ENCODE measurements at places on chromosomes 6 and 20. TPM values are rescaled to one million over a fixed set of nuclear protein-coding genes. Genes with fewer than 3 reads are reported as not detected.

TSBP1 gene
- total RNA-seq, result not detected

NUDT3 gene
- total RNA-seq, result 12.7 TPM

LY86 gene
- total RNA-seq, result 13.4 TPM

RHAG gene
- 2.8 TPM for total RNA-seq

RNGTT gene
- total RNA-seq, result 23.2 TPM

IMPG1 gene
- 0.09 TPM for total RNA-seq

SLC44A4 gene
- 0.42 TPM for total RNA-seq

POU3F2 gene
- not detected for total RNA-seq

DNA sequence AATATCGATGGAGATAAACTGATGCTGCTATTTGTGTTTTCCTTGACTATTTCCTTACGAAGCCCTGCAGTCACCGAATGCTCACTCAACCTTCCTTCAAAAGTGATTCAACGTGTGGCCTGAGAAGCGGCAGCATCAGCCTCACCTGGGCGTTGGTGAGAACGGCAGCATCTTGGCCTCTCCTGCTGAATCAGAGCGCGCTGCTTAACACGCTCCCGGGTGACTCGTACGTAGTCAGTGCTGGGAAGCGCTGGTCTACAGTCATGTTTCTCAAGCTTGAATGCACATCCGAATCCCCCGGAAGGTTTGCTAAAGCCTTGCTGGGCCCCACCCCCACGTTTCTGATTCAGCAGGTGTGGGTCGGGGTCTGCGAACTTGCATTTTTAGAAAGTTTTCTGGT, 214.1 kb upstream of the RREB1 start:
- peaks cover 8% of the 10 kb centered on the region for H3K4me1 ChIP-seq
- no peaks in the 10 kb centered on the region for H3K27me3 ChIP-seq
- H3K4me3 ChIP-seq, result no peak overlapping the region
- H3K27ac ChIP-seq, result no peak overlapping the region
- H3K36me3 ChIP-seq, result no peaks in the 10 kb centered on the region

- H3K4me1 ChIP-seq, result peaks cover 26% of the 10 kb centered on the region
- H3K27ac ChIP-seq, result no peak overlapping the region
- H3K4me3 ChIP-seq, result no peak overlapping the region
- no peaks in the 10 kb centered on the region for H3K36me3 ChIP-seq
- no peak for DNase-seq
These were observed 114.7 kb upstream of the BACH2 start for GRCh38 chr6:90411292-90411781.

DNA sequence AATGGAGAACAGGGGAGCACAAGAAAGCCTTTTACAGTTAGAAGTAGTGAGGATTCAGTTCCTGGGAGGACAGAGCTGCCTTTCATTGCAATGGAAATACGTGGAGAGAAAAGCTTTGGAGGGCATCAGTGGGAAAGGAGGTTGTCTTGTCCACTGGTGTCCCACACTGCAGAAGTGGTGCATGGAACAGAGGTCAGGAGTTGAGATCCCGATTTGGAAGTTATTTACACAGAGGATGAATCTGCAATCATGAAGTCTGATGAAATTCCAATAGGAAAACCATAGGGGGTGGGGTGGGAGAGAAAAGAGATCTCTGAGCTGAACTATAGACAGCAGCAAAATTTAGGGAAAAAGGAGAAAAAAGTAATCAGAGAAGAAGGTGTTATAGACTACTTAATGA, 33.6 kb downstream of the ADGRG6 start:
- no peaks in the 10 kb centered on the region for H3K36me3 ChIP-seq
- H3K4me3 ChIP-seq, result no peak overlapping the region
- DNase-seq, result no peak
- peaks cover 9% of the 10 kb centered on the region for H3K4me1 ChIP-seq
- H3K27ac ChIP-seq, result no peak overlapping the region

GRCh38 chr6:20700375-20700774, 166.1 kb downstream of the CDKAL1 start:
- no peaks in the 10 kb centered on the region for H3K36me3 ChIP-seq
- no peaks in the 10 kb centered on the region for H3K27me3 ChIP-seq
- no peak overlapping the region for H3K27ac ChIP-seq
- no peak for DNase-seq
- no peak overlapping the region for H3K4me3 ChIP-seq

DNA sequence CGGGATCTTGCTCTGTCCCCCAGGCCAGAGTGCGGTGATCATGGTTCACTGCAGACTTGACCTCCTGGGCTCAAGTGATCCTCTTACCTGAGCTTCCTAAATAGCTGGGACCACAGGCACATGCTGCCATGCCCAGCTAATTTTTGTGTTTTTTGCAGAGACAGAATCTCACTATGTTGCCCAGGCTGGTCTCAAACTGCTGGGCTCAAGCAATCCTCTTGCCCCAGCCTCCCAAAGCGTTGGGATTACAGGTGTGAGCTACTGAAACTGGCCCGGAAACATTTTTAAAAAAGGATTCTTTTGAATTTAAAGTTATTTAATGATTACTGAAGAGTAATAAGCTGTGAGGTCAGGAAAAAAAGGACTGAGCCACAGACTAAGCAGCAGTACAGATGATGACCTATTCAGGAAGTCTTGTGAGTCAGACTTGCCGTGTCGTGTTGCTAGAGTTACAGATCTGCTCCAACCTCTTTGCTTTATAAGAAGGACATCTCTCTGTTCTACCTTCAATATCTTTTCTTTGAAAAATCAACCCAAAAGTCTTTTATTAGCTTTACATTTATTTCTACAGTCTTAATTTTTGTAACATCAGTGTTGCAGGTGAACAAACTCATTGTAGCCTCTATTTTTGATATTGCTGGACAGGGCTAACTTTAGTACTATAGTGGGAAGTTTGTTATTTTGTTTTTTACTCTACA, 108.7 kb downstream of the NCOA3 start:
- no peak overlapping the region for H3K27ac ChIP-seq
- peaks cover 9% of the 10 kb centered on the region for H3K36me3 ChIP-seq
- DNase-seq, result no peak
- no peaks in the 10 kb centered on the region for H3K4me1 ChIP-seq
- H3K4me3 ChIP-seq, result no peak overlapping the region
- H3K27me3 ChIP-seq, result no peaks in the 10 kb centered on the region

- no peak overlapping the region for H3K4me3 ChIP-seq
- H3K4me1 ChIP-seq, result no peaks in the 10 kb centered on the region
- no peak for DNase-seq
- no peaks in the 10 kb centered on the region for H3K36me3 ChIP-seq
- peaks cover 24% of the 10 kb centered on the region for H3K27me3 ChIP-seq
These were observed 173.1 kb downstream of the TFAP2C start for GRCh38 chr20:56801971-56802755.

- H3K27ac ChIP-seq, result no peak overlapping the region
- no peaks in the 10 kb centered on the region for H3K27me3 ChIP-seq
- H3K4me3 ChIP-seq, result no peak overlapping the region
- H3K4me1 ChIP-seq, result peaks cover 50% of the 10 kb centered on the region
These were observed 158.8 kb downstream of the JARID2 start for GRCh38 chr6:15404685-15404980.

GRCh38 chr20:16898433-16898832, 150.3 kb downstream of the OTOR start:
- H3K4me3 ChIP-seq, result no peak overlapping the region
- H3K36me3 ChIP-seq, result no peaks in the 10 kb centered on the region
- no peak for DNase-seq
- no peaks in the 10 kb centered on the region for H3K4me1 ChIP-seq

- no peak overlapping the region for H3K27ac ChIP-seq
- DNase-seq, result no peak
- H3K36me3 ChIP-seq, result no peaks in the 10 kb centered on the region
- H3K4me3 ChIP-seq, result no peak overlapping the region
These were observed 759.2 kb upstream of the ADGRB3 start for GRCh38 chr6:67875877-67876383.

DNA sequence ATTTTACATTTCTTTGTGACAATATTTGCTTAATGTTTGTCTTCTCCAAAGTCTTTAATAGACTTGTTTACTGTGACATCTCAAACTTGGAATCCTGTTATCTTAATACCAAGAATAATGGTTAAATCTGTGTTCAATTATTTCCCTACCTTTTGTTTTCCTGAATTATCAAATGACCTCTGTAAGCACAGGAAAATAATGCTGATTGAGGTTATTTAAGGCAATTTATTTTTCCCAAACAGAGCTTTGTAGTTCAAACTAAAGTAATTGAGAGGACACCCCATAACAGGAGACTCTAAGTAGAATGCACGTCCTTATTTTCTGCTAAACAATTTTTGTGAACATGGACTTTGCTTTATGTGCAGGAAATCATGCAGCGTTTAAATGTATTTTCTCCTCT, 195.0 kb downstream of the BTBD3 start:
- no peak overlapping the region for H3K27ac ChIP-seq
- H3K27me3 ChIP-seq, result no peaks in the 10 kb centered on the region
- no peaks in the 10 kb centered on the region for H3K4me1 ChIP-seq
- H3K36me3 ChIP-seq, result no peaks in the 10 kb centered on the region

- H3K4me1 ChIP-seq, result peaks cover 9% of the 10 kb centered on the region
- H3K27ac ChIP-seq, result no peak overlapping the region
- DNase-seq, result no peak
- peaks cover 19% of the 10 kb centered on the region for H3K36me3 ChIP-seq
These were observed 639 bp upstream of the TULP4 start for GRCh38 chr6:158311626-158312025.

DNA sequence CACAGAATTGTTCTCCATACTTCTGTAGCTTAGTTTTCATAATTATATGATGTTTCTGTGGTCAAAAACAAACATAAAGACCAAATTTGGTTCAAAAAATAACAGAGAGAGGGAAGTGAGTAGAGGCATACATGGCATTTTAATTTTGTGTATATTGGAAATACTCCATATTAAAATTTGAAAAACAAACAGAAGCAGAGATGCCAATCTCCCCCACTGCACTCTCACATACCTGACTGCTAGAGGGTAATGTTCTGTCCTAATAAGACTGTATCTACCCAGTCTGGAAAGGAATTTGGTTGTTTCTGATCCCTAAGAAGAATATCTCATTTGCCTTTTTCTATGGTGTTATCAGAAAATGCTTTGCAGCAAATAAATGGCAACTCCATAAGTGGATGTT, 959.0 kb upstream of the FLRT3 start:
- no peaks in the 10 kb centered on the region for H3K27me3 ChIP-seq
- no peak overlapping the region for H3K27ac ChIP-seq
- no peaks in the 10 kb centered on the region for H3K4me1 ChIP-seq
- DNase-seq, result no peak
- no peak overlapping the region for H3K4me3 ChIP-seq

DNA sequence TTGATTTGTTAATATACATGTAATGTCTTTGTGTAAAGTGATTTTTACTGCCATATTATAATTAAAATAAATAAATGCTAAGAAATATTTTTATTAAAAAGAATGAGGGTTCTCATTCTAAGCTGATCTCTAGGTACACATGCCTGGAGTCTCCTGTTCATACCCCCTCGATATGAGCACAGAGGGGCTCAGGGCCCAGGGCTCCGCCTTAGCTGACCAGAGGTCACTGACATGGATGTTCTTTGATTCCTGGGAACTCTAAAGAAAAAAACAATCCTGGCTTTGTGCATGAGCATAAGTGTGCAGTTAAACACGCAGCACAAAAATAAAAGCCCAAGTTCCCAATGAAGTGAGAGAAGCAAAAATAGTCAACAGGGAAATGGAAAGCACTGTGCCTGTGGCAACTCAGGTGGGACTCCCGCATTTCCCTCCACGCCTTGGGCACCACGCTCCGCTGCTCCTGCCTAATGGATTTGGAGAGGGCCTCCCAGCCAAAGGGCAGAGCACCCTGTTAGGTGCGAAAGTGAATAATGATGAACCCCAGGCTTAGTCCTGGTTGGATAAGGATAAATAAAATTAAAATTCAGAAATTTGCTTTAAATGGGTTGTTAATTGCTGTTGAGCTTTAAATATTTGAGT, 33.3 kb upstream of the QKI start:
- no peaks in the 10 kb centered on the region for H3K27me3 ChIP-seq
- H3K27ac ChIP-seq, result no peak overlapping the region
- no peak for DNase-seq
- H3K4me3 ChIP-seq, result no peak overlapping the region
- no peaks in the 10 kb centered on the region for H3K4me1 ChIP-seq
- H3K36me3 ChIP-seq, result no peaks in the 10 kb centered on the region

DNA sequence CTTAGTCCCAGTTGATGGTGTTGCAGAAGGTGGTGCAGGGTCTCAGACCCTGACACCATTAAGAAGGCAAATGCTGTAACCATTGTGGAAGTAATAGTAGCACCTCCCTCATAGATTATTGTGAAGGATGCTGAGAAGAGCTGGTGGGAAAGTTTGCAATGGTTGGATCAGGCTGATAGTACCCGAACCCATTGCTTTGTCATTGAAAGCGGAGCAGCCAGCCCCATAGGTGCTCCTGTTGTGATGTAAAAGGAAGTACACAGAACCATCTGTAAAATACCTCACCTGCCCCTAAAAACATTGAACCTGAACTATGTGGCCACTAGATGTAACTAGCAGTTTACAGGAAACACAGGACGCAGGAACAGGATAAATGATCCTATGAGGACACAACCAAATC, 31.5 kb downstream of the RIOK1 start:
- H3K27ac ChIP-seq, result no peak overlapping the region
- no peak for DNase-seq
- peaks cover 8% of the 10 kb centered on the region for H3K4me1 ChIP-seq
- H3K4me3 ChIP-seq, result no peak overlapping the region

- no peaks in the 10 kb centered on the region for H3K36me3 ChIP-seq
- no peak overlapping the region for H3K4me3 ChIP-seq
- no peaks in the 10 kb centered on the region for H3K4me1 ChIP-seq
- H3K27me3 ChIP-seq, result no peaks in the 10 kb centered on the region
These were observed 52.4 kb downstream of the OPN5 start for GRCh38 chr6:47834196-47834595.

DNA sequence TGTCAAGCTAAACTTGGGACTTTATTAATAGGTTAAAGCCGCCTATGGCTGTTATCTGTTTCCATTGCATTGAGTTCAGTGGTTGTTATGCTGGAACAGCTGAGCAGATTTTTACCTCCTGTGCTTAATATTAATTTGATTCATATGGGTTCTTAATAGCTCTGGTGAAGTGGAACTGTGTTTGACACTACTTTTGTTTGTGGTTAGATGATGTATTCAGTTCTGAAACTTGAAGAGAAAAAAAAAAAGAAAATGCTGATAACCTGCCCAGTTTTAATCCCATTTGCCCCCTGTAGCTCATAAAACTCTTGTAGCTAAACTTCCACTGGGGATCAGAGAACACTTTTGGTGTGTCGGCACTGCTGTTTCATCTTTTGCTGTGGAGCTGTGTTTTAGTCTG, 117.8 kb downstream of the ZDHHC14 start:
- DNase-seq, result no peak
- no peaks in the 10 kb centered on the region for H3K27me3 ChIP-seq
- no peaks in the 10 kb centered on the region for H3K36me3 ChIP-seq
- H3K27ac ChIP-seq, result no peak overlapping the region
- H3K4me1 ChIP-seq, result no peaks in the 10 kb centered on the region

GRCh38 chr6:149477544-149477943, 7.3 kb downstream of the ZC3H12D start:
- H3K4me1 ChIP-seq, result peaks cover 12% of the 10 kb centered on the region
- H3K36me3 ChIP-seq, result no peaks in the 10 kb centered on the region
- no peak overlapping the region for H3K4me3 ChIP-seq
- no peak overlapping the region for H3K27ac ChIP-seq

- H3K36me3 ChIP-seq, result no peaks in the 10 kb centered on the region
- no peaks in the 10 kb centered on the region for H3K27me3 ChIP-seq
- no peak overlapping the region for H3K27ac ChIP-seq
- no peak overlapping the region for H3K4me3 ChIP-seq
- no peaks in the 10 kb centered on the region for H3K4me1 ChIP-seq
These were observed 112.9 kb downstream of the DLL1 start for GRCh38 chr6:170177772-170178560.

- H3K27me3 ChIP-seq, result no peaks in the 10 kb centered on the region
- DNase-seq, result no peak
- no peak overlapping the region for H3K4me3 ChIP-seq
- H3K36me3 ChIP-seq, result no peaks in the 10 kb centered on the region
These were observed 17.1 kb upstream of the FAM135A start for GRCh38 chr6:70396163-70396562.

Measured in thymus (tissue), 14 donors.